ENCODE measurements at places on chromosomes 2 and 18.
A peak's percentile ranks its signal among the peaks of the same experiment; 100 is the strongest.

- DNase-seq: no peak
Measured at GRCh38 chr2:203578759-203579643, 43.9 kb upstream of the RAPH1 start.

DNA sequence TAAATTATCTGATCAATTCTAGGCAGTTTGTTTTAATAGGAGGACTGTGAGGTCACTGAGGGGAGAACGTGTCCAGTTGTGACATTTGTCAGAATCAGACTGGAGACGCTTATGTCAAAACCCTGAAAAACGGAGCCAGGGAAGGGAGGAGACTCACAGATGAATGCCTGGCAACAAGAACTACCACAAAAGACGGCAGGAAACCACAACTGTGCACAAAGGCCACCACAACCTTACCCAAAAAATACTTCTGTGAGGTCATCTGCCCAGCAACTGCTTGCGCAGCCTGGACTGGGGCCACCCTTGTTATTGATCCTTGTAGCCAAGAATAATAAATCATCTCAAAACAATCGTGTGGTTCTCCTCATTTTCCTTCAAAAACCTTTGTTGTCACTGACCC lies 173.0 kb upstream of the ALKAL2 start:
- DNase-seq: peak; percentile 10

GRCh38 chr2:241629762-241630435 lies 7.1 kb downstream of the THAP4 start:
- no peak for DNase-seq

- DNase-seq: no peak
Measured at GRCh38 chr2:1233281-1233680, 180.0 kb upstream of the TPO start.

- no peak for DNase-seq
Measured at GRCh38 chr18:60322591-60322990, 50.0 kb downstream of the MC4R start.

DNA sequence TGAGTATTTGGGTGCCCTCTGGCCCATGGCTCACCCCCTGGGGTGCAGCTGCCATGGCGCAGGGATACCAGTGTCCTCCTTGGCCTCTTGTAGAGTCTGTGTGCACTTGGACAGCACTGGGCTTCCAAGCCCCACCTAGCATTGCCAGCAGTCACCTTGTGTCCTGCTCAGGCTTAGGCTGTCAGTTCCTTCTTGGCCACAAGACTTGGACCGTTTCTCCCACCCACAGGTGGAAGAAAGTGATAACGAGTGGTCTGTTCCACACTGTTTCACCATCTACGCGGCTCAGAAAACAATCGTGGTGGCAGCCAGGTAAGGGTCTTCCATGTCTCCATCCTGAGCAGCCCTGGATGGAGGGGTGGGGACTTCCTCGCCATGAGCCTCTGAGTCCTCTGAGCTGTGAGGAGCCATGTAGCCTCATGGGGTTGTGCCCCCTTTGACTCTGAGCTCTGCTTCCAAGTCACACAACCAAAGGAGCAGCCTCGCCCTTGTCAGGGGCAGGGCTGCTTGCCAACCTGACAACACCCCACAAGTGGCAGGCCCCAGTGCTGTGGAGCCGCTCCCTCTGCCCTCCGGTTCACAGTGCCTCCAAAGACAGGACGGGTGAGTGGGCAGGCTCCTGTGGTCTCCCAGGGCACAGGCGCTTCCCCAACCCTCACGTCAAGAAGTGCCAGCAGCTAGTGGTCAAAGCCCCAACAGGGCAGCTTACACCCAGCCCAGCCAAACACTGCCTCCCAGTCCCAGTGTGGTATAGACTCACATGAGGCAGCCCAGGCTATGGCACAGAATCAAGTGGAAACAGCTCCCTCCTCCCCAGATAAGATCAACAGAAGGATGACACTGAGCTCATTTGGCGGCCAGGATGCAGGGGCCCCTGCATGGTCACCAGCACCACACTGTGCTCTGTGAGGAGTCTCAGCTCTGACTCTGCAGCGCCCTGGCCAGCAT lies 18.4 kb downstream of the STK25 start:
- no peak for DNase-seq

- DNase-seq: no peak
Measured at GRCh38 chr2:122980671-122981070, 1044.4 kb upstream of the CNTNAP5 start.

- no peak for DNase-seq
Measured at GRCh38 chr2:84494070-84494469, 22.2 kb upstream of the DNAH6 start.

DNA sequence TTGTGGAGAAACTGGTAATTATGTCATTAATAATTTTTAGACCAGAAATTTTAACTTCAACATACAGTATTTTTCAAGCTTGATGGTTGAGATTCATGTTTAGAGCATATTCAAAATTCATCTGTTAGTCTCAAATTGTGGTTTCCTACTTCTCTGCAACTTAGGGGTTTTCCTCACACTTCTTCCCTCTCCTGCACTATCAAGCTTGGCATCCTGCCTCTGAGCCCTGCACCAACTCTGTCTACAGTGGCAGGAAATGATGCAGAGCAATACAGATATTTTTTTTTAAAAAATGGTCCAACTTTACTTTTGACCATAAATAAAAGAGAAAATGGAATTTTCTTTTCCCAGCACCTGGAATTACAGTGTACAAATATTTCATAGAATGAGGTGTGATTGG lies 247.3 kb downstream of the NUP35 start:
- DNase-seq: no peak

- no peak for DNase-seq
Measured at GRCh38 chr18:60066219-60066975, 166.6 kb downstream of the PMAIP1 start.

GRCh38 chr18:78686976-78687685 lies 292.5 kb upstream of the SALL3 start:
- no peak for DNase-seq

DNA sequence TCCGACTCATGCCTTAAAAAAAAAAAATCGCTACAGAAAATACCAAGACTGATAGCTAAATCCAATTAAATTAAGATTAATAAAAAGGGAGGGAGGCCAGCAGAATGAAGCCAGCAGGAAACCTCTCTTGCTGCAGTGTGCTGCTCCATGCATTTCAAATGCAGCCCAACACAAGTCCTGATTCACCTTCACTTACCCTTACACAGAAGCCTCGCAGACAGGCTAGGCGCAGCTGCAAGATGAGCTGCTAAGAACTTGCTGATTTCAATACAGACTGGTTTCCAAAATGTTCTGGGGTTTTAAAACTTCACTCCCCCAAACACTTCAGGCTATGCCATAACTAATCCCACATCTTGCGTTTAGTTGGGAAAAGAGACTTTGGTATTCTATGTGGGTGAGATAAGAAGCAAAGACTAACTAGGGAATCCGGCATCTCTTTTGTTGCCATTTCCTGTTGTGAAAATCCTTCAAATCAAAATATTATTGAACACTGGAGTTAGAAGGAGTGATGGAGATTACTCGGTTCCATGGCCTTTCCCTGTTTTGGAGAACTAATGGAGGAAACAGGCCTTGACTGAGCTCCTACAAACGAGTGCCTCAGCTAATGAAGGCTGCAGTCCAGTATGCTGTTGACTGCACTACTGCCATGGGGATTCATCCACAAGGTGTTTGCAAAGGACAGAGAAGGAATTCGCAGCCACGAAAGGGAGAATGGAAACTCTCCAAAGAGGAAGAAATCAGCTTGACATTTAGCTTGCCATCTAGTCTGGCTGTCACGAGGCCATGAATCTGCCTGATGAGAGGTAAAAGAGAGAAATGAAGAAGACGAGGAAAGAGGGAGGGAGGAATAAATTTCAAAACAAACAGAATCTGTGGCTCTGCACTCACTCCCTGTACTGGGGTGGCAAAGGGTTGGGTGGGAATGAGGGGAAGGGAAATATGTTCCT lies 67.3 kb downstream of the CLHC1 start:
- DNase-seq: no peak

DNA sequence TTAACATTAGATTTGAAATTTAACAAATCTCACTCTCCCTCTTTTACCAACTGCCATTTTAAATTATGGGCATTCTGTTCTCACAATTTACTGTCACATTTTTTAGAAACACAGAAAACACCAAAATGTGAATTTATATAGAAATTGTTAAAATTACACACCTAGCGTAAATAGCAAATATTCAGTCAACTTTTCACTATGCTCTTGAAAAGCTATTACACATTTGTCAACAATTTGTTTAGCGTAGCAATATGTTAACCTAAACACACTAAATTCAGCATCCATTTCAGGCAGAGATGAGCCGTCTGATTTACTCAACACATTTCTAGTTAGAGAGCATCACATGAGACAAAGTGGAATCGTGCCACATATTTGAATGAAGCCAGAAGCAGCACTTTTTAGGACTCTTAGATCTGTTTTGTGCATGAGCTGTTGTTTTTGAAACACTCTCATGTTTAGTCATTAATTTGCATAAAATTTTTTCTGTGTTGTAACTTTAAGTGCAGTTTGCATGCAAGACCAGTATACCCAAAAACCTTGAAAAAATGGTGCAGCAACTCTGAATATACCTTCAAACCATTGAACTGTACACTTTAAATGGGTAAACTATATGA lies 8.2 kb downstream of the TTC32 start:
- DNase-seq: no peak

DNA sequence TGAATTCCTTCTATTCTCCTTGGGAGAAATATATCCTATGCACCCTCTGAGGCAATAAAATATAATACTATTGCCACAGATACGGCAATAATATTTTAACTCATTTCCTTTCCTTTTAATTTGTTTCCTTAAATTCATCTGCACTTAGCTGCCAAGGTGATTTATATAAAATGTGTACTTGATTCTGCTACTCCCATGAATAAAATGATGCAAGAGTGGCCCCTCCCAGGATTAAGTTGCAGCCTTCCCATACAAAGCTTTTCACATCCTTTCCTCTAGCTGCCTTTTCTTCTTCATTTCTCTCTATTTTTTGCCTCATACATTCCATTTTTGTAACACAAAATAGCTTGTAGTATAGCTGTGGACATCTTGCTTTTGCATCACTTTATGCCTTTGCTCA lies 464.1 kb upstream of the ZEB2 start:
- no peak for DNase-seq

DNA sequence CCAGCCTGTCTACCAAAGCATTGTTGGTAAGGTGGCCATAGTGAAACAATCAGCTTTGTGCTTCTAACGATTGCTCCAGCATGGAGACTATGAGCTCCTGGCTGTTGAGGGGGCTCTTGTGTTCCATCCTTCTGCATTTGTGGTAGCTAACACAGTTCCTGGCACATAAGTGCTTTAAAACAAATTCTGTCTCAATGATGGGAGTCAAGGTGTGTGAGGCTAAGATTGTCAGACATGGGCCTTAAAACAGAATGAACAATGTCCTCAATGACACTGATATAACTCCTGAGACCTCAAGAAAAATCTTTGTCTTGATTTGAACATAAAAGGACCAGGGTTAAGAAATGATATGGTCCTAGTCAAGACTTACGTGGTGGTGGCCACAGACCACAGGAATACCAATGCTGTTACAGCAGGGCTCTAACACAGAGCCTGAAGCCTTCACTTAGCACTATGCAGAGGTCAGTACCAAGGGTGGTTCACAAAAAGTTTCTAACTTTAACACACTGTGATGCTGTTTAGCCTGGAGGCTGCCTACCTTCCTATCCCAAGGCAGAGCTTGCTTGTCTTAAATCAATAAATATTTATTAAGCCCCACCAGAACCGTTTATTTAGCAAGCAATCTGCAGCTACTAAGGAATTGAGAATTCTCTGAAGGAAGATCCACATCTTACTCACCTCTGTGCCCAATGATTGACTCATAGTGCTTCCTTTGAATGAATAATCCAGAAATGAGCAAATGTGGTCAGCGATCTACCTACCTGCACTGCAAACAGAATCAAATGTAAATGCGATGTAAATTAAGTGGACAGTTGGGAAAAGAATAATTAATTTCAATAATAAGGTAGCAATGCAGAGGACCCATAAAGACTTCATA lies 35.1 kb downstream of the EVA1A start:
- DNase-seq: no peak

- DNase-seq: no peak
Measured at GRCh38 chr18:55477860-55478581, 110.0 kb downstream of the TCF4 start.

GRCh38 chr2:54067851-54068375 lies 47.5 kb upstream of the ACYP2 start:
- DNase-seq: no peak

DNA sequence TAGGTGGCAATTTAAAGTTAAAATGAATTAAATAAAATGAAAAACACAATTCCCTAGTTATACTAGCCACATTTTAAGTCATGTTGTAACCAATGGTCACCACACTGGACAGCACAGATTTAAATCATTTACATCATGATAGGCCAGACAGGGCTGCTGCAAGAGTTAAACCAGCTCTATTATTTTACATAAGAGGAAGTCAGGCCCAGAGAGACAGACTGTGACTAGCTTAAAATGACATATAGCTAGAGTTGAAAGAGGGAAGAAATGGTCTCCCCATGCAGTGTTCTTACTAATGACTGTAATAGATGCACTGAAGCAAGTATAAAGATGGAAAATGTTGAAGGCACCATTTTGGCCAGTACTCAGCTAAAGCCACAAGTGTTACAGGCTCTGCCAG lies 69.6 kb downstream of the SLC66A3 start:
- DNase-seq: no peak

- DNase-seq: no peak
Measured at GRCh38 chr18:37553633-37554398, 11.8 kb downstream of the CELF4 start.

DNA sequence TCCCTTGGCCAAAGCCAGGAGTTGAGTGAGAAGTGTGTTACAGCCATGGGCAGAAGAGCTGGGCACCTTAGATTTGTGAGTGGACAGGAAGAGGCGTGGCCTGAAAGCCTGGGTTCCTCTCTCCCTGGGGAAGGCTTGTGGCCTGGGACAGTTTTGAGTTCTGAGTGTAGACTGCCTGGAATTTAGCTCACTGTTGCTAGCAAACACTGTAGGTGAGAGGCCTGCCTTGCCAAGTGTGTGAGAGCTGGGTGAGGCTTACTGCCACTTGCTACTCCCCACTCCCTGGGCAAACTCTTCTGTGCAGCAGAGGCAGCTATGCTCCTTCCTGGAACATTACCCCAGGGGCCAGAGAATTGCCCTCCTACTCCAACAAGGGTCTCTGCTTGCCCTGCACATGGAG lies 150.0 kb upstream of the GALNT5 start:
- DNase-seq: no peak

- DNase-seq: no peak
Measured at GRCh38 chr2:673615-674320, 3.4 kb downstream of the TMEM18 start.

DNA sequence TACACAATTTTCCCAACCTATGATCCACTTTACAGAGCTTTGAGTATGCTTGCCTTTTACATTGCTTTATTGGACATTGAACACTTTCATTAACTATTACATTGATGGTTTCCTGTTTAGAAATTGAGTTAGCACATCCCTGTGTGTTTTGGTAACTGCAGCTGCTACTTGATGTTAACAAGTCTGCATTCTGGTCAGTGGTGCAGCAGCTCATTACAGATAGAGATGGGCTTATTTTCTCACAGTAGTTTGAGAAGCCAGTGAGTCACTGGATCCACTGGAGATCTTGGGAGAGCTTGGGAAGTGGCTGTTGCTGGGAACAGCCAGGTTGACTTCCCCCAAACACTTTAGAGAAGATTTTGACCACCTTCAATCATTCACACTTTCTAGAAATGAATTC lies 150.5 kb downstream of the ARHGAP15 start:
- no peak for DNase-seq
